ENCODE measurements at places on chromosomes 7 and 10. TPM values are rescaled to one million over a fixed set of nuclear protein-coding genes. Genes with fewer than 3 reads are reported as not detected.

DNA sequence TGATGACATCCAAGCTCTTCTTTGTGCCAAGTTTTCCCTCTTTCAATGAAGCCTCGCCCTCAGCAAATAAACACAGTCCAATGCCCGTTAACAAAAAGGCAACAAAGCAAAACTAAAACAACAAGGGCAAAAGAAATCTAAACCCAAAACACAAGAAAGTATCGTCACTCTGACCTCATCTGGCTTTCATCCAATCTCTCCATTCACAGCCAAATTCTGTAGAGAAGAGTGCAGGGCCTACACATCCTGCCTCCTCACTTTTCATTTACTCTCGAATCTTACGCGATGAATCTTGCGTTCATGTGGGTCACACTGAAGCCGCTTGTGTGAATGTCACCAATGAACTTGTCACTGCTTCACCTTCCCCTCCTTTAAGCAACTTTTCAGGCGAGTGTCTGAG, 15.9 kb upstream of the AKR1E2 start:
- peak; percentile 73 for DNase-seq

FRMD4A gene
- 27.5 TPM for total RNA-seq

MCM10 gene
- total RNA-seq, result 11.8 TPM

DNA sequence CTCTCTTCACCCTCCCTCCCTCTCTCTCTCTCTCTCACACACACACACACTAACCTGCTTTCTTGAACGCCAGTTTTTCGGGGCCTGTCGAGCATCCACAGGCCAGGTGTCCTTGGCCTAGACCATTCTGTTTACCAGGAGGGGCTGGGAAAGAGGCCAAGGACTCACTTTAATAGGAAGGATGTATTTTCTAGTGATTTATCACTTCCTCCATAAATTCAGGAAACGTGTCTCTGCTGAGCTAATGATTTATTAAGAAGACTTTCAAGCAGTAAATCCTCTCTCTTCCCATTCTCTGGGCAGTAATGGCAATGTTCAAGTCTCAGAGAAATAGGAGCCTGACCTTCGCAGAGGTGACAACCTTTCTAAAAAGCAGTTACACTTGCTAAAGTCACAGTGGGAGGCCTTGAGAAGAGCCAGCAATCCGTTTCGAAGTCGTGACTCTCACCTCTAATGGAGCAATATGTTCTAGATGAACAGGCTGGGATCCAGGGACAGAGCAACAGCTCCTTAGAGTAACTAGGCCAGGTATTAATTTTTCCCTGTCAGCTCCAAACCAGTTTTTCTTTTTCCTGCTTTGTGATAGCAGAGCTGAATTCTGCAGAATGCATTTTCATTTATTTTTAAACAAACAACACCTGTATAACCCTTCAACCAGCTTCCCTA, 1357.5 kb upstream of the SORCS1 start:
- DNase-seq, result no peak

SLC13A4 gene
- not detected for total RNA-seq

DNA sequence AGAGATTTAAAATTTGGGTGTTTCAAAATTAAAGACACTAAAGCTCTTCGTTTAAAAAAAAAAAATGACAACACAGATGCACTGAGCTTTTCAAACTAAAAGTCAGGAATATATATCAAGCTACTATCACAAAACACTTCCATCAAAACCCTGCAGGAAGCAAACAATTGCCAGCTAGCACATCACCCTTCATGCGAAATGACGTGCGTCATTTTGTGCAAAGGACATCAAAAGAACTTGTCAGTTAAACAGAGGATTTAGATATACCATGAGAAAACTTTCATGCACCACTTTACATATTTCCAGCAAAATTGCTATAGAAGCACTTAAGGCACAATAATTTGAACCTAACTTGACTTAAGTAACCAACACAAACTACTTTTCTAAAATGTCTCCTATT, 264.7 kb downstream of the GRM8 start:
- no peak for DNase-seq

NPY4R gene
- total RNA-seq, result 0.83 TPM

GRCh38 chr10:94641480-94641879, 42.0 kb upstream of the CYP2C18 start:
- no peak for DNase-seq

DNA sequence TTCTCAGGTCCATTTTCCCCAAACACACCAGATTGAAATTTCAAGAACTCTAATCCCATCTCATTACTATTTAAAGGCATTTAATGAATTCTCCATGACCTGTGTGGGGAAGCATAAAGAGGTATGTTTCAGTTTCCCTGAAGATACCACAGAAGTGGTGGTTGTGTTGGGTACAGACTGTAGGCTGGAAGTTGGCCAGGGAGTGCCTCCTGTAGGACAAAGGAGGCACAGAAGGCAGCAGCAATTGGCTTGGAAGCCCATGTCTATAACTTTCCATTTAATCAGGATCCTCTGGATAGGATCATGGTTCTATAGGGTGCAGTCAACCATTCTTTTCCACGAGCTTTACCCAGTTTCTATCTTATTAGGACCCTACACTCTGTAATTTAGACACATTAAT, 8.6 kb upstream of the BET1 start:
- no peak for DNase-seq

STEAP1 gene
- total RNA-seq, result 3.9 TPM

- no peak for DNase-seq
These were observed 44.3 kb upstream of the SEMA3E start for GRCh38 chr7:83693256-83693655.

DNA sequence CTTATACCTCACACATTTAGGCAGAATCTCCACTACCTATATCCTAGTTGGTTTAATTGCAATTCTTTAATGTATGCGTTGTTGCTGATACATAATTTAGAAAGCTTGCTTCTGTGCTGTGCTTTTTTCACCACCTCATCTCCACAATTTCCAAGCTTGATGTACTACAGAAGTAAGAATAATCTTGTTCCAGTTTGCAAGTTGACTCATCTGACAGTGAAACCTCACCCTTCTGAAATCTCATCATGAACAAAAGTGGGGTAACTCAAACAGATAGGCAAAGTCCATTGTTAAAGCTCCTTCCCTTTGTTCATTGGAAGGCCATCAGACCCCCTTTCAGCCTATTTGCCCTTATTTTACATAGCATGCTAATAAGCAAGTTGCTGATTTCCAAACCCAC, 13.6 kb downstream of the EIF4EBP2 start:
- peak; percentile 52 for DNase-seq

- DNase-seq, result no peak
These were observed 476.1 kb downstream of the SH2D4B start for GRCh38 chr10:81013771-81014170.

DNA sequence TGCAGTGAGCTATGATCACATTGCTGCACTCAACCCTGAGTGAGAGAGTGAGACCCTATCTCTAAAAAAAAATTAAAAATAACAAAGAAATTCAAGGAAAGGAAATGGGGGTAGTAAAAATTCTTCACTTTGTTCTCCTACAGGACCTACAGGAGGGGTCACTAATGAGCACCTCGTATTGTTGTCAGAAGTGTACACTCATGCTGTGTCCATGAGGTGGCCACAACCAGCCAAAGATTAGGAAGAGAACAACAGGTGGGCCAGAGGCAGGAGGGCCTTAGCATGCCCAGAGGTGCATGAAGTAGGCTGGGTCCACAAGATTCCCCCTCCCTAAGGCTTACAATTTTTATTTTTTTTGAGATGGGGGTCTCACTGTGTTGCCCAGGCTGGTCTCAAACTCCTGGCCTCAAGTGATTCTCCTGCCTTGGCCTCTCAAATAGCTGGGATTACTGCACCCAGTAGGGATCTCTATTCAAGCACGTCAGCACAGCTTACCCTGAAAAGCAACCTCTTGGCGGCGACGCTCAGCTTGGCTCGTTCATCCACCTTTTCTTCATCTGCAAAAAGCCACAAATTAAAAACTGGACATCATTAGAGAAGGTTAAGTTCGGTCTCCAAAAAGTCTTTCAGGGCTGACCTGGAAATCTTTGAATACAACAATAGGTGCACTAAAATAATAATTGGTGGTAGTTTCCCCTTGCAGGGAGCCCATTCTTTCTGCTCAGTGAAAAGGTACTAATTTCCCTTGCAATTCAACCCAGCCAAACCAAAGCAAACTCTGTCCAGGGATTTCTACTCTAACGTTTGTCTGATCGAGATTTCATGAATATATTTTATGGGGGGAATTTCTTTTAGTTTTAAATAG, 104.4 kb downstream of the SVIL start:
- DNase-seq, result no peak

- DNase-seq, result no peak
These were observed 7.2 kb upstream of the OGDH start for GRCh38 chr7:44599222-44599621.

- no peak for DNase-seq
These were observed 18.9 kb downstream of the INSIG1 start for GRCh38 chr7:155316427-155317113.

POP7 gene
- 14.9 TPM for total RNA-seq

ZPBP gene
- not detected for total RNA-seq

DNA sequence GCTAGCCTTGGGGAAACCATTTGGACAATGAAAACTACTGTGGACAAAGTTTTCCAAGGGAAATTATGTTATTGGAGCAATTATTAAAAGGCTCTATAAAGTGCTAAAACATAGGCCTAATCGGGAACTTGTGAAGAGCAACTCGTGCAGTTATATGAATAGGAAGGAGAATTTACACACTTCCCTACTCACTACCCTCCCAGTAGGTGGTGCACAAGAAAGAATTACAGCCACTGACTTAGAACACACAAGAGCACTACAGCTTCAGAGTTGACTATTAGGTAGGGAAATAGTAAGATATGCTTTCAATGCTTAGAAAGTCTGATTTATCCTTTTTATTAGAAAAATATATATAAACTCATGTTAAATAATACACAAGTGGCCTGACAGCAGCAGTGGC, 47.2 kb downstream of the GSAP start:
- peak; percentile 16 for DNase-seq

- no peak for DNase-seq
These were observed 29.0 kb downstream of the FGFBP3 start for GRCh38 chr10:91880310-91880709.

CPVL gene
- total RNA-seq, result not detected

TAS2R5 gene
- total RNA-seq, result 0.36 TPM

TYSND1 gene
- total RNA-seq, result 2.9 TPM

- peak; percentile 86 for DNase-seq
These were observed 15.3 kb upstream of the ADD3 start for GRCh38 chr10:109992485-109992884.

GRCh38 chr10:18664841-18665478, 5.7 kb downstream of the ARL5B start:
- DNase-seq, result no peak

DNA sequence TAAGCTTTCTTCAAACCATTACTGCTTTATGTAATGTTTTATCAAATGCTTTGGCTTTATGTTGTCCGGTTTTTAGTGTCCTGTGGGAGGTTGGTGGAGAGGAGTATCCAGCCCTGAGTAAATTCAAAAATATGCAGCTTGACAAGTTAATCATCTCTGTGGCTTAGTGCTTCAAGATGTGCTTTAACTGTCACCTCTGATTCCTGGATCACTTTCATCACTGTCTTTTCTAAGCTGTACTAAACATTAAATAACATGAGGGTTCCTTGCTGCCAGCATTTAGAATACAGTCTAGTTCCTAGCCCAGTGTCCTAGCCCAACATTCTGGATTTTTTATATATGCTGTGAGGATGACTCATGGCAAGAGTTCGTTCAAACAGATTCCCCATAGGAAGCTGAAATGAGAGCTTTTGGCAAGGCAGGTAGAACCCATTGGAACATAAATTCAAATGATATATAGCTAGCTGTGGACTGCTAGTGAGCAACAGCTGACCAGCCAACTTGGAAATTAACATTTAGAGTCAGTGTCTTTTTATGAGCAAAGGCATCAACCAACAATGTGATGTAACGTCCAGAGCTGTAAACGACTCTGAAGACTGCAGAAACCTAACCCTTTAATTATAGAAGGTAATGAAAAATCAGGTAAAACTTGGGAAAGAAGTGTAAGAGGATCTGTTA, 80.6 kb upstream of the OIT3 start:
- peak; percentile 74 for DNase-seq

DNA sequence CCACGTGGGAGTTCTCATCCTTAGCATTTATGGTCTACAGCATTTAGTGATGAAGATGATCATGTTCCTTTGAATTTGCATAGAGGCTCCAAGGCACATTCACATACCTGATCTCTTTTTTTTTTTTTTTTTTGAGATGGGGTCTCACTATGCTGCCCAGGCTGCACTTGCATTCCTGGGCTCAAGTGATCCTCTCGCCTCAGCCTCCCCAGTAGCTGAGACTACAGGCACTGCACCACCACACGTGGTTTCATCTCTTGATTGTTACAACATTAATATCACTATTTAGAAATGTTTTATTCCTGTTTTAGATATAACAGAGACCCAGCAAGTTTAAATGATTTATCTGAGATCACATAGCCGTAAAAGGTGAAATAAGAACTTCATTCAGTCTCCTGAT, 13.8 kb downstream of the CDHR3 start:
- no peak for DNase-seq

SLF2 gene
- 21.7 TPM for total RNA-seq

DNA sequence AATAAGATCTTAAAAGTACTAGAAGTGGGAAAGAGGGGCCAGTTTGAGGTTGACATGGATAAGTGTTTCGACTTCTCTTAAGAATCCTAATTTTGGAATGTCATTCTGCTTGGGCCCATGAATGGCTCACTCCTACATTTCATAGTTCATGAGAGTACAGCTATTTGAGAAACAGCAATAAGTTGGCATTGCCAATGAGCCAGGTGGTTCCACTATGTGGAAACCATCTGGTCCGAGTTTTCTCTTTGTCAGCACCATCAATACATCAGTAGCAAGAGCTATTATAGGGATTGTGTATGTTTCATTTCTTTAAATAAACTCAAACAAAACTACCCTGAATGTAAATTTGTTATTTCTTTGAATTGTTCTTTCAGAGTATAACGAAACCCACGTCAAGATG, 78.1 kb upstream of the NEBL start:
- no peak for DNase-seq

- no peak for DNase-seq
These were observed 486 bp upstream of the SORCS1 start for GRCh38 chr10:107164992-107165391.

GDF2 gene
- not detected for total RNA-seq

DNA sequence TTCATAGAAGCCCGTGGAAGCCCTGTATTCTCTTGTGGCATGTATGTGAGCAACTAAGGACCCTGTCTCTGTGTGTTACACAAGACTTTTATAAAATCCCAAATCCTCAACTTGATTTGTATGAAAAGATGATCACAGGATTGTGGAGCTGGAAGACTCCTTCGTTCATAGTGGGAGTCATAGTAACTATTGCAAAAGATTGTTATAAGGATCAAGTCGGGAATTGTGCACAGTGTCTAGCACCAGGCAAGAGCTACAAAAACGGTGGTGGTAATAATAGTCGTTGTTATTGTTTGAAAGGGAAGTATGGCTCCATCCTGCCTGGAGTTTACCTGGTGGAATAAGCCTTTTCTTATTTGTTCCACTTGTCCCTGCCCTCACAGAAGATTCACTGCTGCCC, 42.8 kb upstream of the MTURN start:
- DNase-seq, result no peak

PRR15 gene
- not detected for total RNA-seq

- no peak for DNase-seq
These were observed 5.0 kb downstream of the LBX1 start for GRCh38 chr10:101224060-101224909.

- no peak for DNase-seq
These were observed 38.9 kb downstream of the POU6F2 start for GRCh38 chr7:39016609-39017008.
